ENCODE measurements at places on chromosomes 11 and 22.

DNA sequence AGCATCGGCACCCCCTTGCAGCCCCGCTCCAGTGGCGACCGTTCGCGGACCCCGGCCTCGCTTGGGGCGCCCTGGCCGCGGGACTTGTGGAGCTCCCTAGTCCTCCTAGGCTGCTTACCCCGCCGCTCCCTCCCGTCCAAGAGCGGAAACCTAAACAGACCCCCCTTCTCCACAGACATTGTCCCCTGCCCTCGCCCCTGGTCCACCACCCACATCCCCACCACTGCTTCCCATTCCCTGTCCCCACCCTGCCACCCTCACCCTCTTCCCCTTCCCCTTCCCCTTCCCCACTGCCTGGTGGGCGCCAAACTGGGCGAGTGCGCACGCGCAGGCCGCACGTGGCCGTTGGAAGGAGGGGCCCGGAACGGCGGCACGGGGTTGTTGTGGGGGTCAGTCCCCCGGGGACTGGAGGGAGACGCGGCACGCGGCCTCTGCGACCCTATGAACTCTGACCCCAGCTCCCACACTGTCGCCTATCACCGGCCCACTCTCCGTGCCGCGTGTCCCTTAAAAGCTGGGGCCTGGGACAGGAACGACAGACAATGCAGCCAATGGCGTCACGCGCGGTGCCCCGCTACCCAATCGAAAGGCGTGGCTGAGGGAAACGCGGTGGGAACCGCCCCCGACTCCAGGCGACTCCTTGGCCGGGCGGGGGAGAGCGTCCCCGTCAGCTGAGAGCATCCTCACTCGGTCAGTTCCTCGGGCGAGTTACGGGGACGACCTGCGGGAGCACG, at the start of gene SNX32:
TSS of gene SNX32 (plus strand) at position 667 of the 734 bp plus-strand sequence. CDS start 103 bp downstream, outside the sequence.
- peak; percentile 96 for DNase-seq

DNA sequence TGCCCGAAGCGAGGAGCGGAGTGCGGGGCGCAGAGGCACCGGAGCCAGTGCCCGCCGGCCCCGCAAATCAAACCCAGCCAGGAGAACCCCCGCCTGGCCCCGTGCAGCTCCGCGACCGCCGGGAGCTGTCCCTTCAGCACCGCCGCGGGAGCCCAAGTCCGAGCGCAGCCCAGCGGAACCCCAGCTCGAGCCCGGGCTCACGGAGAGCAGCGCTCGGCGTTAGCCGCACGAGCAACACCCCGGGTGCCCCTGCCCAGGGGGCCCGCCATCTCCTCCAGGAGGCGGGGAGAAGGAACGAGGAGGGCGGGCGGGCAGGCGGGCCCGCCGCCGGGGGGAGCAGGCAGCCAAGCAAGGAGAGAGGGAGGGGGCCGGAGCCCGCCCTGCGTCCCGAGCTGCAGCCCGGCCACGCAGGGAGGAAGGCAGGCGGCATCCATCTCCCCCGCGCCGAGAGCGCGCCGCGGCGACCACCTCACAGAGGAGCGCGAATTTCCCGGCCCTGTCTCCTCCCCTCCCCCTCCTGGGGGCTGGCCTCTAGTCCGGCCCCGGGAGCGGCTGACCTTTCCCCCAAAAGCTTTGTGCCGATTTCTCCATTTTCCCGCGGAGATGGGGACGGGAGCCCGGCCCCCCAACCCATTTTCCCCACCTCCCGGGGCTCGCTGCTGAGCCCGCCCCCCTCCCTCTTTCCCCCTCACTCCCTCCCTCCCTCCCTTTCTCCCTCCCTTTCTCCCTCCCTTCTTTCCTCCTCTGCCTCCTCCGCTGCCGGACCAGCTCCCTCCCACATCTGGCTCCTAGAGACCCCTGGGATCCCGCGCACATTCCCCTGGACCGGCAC, 621 bp downstream of the KCNC1 start:
- peak; percentile 80 for DNase-seq

- peak; percentile 30 for DNase-seq
Measured at GRCh38 chr11:72216638-72217037, at the start of gene FOLR2. FOLR2 (plus strand) TSS chr11:72216794; CDS start chr11:72218585, 1,791 bp downstream.

GRCh38 chr11:8329336-8329735, 65.7 kb upstream of the LMO1 start:
- DNase-seq, result peak; percentile 30

- peak; percentile 92 for DNase-seq
Measured at GRCh38 chr11:64152841-64153691, 12.8 kb downstream of the MACROD1 start.

GRCh38 chr11:69437876-69438205, 43.6 kb upstream of the LINC01488 start:
- no peak for DNase-seq

DNA sequence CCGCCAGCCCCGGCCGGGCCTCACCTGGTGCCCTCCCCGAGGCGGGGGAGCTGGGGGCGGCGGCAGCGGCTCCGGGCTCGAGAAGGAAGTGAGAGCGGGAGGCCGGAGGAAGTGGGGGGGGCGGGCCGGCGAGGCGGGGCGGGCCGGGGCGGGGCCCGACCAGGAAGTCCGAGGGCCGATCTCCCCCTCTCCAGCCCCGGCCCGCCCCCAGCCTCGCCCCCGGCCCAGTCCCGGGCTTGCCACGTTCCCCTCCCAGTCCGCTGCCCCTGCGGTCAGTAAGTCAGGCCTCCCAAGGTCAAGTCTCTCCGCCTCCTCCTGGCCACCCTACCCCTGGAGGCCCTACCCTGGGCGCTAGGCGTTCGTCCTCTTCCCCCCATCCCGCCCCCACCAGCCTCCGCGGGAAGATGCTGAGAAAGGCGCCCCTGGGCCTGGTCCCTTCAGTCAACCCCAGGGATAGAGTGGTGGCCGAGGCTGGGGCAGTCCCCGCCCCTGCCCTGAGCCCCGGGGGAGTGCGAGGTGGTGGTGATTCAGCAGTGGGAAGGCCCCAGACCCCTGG, at the start of gene RHOG:
TSS of gene RHOG (minus strand) at position 90 of the 556 bp plus-strand sequence. CDS start 12,821 bp downstream, outside the sequence.
- DNase-seq, result peak; percentile 94

DNA sequence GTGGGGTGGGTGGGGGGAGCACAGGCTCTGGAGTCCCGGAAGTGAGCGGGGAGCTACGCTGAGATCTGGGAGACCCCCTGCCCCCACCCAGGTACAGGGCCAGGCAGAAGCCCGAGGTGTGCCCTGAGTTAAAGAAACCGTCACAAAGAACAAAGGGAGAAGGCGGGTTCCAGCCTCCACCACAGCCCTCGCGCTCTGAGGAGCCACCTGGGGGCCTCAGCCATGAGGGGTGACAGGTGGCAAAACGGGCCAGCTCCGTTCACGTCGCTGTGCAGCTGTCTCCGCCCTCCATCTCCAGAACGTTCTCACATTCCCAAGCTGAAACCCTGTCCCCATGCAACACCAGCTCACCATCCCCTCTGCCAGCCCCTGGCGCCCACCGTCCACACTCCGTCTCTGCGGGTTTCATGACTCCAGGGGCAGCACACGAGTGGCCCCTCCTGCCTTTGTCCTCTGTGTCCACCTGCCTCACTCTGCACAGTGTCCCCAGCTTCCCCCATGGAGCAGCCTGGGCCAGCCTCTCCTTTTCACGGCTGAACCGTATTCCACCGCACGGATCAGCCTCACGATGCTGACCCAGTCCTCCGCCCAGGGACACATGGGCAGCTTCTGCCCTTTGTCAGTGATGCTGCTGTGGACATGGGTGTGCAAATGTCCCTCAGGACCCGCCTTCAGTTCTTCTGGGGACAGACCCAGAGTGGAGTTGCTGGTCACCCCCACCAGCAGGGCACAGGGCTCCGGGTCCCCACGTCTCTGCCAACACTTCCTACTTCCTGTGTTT, 1.7 kb upstream of the MUC5B start:
- peak; percentile 39 for DNase-seq

- no peak for DNase-seq
Measured at GRCh38 chr11:108125096-108125495, 3.7 kb downstream of the ACAT1 start.

DNA sequence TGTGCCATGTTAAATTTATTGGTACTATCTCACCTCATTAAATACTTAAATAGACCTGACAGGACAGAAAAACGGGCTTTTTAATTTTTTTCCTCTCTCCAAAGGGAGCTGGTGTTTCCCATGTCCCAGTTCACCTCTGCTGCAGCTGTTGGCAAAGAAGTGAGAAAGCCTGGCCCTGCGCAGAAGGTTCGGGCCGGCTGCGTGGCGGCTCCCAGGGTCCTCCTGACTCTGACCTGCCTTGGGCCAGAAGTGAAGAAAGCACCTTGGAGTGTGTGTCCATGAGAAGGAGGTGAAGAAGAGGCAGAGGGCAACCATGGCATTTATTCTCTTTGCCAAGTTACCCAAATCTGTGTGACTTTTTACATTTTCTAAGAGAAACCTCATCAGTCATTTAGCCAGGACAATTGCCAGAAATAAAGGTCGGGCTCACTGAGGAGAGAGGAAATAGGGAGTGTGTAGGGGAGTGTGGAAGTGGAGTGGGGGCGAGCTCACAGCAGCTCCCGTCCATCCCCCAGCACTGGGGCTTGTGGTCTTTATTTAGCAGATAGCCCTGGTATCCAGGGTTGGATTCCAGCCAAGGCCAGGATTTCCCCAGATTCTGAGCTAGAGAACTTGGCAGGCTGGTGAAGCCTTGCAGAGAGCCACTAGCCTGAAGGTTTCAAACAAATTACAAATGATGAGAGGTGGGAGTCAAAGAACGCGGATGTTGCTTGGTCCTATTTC, 102.4 kb upstream of the CADM1 start:
- no peak for DNase-seq

- DNase-seq, result no peak
Measured at GRCh38 chr11:45141171-45141570, 5.3 kb upstream of the PRDM11 start.

DNA sequence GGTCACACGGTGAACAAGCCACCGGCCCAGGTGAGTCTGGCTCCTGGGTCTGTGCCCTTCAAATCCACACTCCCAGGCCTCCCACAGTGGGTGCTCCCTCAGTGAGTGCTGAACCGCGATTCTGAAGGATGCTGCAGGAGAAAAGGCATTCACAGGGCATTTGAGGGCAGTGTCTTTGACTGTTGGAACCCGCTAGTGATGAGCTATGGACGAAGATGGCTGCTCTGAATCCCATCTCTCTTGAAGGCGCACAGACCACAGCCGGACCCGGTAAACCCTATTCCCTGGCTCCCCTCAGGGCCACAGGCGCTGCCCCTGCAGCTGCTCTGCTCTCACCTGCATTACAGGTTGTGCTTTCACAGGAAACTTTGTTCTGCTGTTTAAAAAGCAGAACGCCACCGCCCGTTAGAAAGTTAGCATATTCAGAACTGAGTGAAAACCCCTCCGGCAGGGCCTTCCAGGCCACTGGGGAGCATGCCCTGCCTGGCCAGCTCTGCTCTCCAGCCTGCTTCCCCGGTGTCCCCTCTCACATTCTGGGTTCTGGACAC, 3.2 kb downstream of the LRRC32 start:
- DNase-seq, result peak; percentile 53

- DNase-seq, result no peak
Measured at GRCh38 chr11:79090191-79090705, 350.6 kb downstream of the TENM4 start.

DNA sequence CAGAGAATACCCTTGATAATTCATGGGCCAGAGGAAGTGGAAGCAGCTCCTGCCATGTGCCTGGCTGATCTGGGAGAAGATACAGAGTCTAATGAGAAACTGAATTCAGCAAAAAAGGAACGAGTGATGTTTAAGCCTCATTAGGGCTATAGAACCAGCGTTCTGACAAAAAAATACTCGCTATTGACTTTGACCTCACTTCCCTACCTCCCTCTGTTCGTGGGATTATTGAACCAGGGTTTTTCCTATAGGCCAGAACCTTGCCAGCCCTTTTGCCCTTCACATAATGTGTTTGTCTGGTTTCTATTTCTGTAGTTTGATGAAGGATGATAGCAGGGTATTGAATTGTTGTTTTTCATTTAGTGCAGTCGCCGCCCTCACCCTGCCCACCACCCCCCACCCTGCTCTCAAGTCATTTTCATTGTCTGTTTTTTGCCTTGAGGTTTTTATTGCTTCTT, 7.6 kb upstream of the RBFOX2 start:
- DNase-seq, result no peak

- no peak for DNase-seq
Measured at GRCh38 chr11:134987223-134987768, 575.3 kb upstream of the B3GAT1 start.

DNA sequence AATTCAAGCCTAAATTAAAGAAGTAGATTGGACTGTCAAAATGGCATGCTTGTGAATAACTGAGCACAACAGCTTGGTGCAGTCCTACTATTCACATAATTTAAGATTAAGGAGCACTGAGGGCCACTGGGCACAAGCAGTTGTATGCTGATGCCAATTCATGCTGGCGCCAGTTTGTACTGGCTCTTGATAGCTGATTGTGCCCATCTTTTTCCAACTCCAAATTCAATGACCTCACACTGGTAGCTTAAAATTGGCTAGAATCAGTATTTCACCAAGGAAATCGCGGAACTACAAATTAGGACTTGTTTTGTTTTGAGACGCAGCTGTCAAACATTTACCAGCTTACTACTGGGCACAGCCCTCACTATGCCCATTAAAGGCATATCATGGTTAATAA, 969.2 kb downstream of the JRKL start:
- DNase-seq, result no peak

DNA sequence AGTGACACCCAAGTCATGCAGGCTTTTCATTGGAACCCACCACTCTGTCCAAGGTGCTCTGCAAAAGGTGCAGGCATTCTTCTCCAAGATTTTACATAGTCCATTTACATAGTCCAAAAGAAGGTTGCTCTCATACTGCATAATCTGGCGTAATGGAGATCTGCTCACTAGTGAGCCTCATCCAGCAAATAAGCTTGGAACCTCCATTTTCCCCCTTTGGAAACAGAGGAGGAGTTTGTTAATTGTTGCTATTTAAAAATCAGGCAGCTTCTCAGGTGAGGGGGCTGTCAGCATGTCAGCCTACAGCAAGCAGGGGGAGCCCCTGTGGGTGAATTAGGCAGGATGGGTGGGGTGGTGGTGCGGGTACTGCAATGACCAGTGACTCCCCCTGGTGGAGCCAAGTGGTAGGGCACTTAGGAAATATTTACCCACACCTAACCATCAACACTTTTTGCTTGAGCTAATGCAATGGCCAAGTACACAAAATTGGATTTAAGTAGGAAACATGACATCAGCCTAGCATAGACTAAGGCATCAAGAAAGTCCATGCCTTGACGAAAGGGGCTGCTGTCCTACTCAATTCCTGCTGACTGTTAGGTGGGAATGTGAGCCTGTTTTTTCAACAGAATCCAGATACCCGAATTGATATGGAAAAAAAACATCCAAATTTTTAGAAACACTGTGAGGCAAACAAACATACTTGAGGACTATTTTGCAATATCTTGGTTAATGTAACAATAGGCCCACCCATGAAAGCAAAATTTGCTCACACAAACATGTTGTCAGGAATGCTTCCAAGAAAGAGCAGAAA, 64.5 kb downstream of the AMBRA1 start:
- peak; percentile 75 for DNase-seq

DNA sequence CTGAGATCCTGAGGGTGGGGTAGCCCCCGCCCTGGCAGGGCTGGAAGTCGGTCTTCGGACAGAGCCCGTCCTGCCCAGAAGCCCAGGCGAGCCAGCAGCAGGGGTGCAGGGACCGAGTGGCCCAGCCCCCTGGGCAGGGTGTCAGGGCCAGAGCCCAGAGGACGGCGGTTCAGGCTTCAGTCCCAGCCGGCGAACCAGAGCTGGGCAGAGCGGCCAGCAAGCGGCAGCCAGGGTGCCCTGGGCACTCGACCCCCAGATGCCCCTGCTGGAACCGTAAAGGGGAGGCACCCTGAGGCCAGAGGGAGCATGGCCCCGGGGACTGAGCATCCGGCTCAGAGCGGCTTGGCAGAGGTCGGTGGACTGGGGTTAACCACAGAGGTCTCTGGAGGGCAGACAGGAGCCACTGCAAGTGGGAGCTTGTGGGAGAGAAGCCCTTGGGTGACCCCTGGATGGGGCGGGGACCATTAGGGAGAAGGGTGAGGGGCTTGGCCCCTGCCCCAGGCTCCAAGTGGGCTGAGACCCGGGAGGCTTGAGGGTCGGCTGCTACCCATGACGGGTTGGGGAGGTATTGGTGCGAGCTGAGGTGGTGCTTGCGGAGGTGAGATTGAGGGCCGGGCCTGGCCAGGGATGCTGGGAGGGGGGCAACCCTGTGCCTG, 15.9 kb downstream of the LSP1 start:
- peak; percentile 69 for DNase-seq

All from Right ventricle myocardium inferior (tissue), 1 donor.